ENCODE measurements at places on chromosomes 2 and 18.

DNA sequence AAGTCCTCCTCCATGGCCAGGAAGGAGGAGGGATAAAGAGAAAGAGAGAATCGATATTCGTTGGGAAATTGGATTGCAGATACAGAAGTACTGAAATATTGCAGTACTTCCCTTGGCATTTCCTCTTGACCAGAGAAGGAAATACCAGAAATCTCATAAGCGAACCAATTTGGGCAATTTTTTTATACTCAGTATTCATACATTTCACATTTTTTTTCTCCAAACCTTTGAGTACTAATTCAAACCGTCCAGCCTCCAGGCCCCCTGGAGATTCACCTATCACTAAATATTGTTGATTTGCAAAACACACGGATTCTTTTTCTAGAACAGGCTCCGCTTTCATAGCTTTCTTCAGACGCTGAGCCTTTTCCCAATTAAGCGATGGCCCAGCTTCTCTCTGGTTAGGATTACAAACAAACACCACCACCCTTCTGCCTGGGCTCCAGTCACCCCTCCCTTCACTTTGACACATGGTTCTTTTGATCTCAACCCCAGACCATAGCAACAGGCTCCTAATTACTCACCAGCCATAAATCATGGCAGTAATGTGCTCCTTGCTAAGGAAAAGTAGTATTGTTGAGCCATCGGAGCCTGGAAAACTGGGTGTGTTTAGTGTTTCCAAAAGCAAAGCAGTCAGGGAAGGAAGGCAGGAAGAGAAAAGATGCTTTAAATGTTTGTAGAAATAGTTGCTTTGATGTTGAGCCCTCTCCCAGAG lies 138.4 kb upstream of the CCDC68 start:
- DNase-seq, result no peak

DNA sequence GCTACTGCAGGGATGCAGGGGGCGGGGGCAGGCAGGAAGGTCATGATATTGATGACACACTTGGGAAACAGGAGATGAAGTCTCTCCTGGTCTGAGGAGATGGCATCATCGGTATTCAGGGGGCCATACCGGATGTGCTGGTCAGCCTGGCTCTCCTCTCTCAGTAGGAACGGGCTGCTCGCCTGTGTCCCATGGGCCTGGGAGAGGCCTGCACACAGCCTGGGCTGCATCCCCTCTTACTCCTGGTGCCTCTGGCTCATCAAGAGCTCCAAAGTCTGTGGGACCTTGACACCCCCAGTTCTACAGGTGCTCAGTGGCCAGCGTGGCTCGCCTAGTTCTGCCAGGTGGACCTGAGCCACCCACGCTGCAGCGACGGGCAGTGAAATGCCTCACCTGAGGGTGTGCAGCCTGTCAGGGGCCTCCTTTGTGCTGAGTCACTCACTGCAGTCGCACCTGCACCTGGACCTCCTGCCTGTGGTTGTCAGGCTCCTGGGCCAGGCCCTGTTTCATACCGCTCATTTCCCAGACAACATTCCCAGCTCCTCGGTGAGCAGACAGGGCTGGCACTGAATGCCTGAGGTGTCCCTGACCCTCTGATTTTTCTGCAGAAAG lies 18.6 kb upstream of the CNDP1 start:
- peak; percentile 13 for DNase-seq

GRCh38 chr2:189566046-189566445 lies 14.5 kb downstream of the SLC40A1 start:
- no peak for DNase-seq

DNA sequence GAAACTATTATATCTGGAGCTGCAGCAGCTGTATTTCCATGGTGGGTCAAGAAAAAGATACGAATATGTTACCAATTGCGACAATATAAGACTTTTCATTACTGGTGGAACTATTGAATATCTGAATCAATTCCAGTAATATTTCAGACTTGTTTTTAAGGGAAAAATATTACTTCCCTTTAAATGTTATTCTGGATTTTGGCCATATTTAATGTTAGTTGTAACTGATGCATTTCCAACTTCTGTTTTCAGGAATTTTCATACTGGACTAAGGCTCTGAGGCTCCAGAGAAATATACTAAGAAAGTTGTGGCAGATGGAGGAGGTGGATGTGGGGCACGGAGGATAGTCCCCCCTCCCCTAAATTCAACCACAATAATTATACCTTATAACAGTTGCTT lies 555.2 kb upstream of the SETBP1 start:
- DNase-seq, result no peak

GRCh38 chr2:231189171-231189530 lies 9.3 kb upstream of the ARMC9 start:
- DNase-seq, result no peak

GRCh38 chr2:73268830-73269685 lies 15.2 kb downstream of the FBXO41 start:
- peak; percentile 46 for DNase-seq

GRCh38 chr2:20419007-20419576 lies 27.8 kb upstream of the RHOB start:
- no peak for DNase-seq

GRCh38 chr2:28612131-28612812 lies 116.4 kb downstream of the PLB1 start:
- no peak for DNase-seq

DNA sequence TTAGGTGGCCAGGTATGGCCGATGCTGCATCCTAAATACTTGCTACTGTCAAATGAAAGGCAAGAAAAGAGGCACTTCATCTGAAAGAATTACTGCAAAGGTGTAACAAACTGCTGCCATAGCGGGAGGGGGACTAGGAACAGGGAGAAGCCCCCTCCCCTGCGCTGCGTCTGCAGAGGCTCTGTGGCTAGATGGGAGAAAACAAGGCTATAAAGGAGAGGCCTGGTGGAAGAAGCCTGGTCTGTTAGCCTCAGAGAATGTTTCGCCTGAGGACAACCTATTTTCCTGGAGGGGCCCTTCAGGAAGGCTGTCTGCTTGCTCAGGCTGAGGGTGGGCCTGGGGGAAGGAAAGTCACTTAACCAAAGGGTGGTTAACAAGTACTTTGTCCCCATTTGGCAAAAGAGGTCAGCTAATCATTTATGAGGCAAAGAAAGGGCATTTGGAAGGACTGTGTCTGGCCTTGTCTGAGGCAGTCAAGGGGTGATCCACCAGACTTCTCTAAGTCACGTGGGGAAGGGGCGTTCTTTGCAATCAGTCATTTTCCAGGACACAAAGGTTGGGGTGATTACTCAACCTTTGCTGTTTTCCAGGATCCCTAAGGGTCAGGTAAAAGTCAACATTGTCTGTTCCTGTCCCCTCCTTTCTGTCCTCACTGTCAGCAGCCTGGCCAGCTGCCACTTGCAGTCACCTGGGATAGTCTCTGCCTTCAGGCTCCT lies 103.0 kb upstream of the TMEM200C start:
- no peak for DNase-seq

DNA sequence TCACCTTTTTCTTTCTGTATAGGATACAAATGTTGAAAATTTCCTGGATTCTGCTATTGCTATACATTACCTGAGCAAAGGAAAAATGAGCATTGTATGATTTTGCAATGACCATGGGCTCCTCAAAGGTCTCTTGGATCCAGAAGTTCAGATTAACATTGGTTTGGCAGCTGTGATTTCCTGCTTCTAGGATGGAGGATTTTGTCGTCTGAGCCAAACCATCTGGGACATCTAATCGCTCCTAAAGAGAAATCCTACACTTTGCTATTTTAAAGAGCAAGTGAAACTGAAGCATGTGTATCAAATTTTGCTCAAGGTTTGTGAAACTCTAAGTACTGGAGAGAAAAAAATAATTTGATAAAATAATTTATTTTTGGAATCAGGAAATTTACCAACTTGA lies 115.1 kb upstream of the ST6GAL2 start:
- no peak for DNase-seq

DNA sequence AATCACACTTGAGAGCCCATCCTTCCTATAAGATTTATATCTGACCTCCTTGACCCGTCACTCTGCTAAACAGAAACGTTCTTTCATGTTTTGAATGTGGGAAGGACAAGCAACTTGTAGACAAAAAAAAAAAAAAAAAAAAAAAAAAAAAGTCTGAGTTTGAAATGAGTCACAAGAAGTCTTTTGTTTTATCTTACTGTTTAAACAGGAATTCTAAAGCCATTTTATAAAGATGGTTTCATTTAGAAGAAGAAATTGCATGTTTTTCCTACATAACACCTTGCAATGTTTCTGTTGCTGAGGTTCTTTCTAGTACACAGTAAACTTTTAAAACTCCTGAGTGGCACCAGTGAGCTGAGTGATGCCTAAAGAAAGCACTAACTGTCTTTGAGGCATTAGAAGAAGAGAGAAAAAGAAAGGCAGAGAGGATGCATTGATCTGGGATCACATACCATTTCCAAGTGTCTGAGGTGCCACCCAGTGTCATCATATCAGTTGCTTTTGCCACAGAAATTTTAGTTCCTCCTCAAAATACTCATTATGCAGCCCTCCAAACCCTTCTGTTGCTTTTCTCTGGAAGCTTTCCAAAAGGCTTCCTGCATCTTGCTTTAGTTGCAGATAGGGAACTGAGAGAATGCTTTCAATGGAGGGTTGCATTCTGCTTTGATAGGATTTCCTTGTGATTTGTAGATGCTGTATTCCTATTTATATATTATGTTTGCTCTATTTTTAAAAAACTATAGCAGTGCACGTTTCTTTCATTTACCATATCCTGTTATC lies 69.1 kb downstream of the ACVR2A start:
- DNase-seq, result no peak

DNA sequence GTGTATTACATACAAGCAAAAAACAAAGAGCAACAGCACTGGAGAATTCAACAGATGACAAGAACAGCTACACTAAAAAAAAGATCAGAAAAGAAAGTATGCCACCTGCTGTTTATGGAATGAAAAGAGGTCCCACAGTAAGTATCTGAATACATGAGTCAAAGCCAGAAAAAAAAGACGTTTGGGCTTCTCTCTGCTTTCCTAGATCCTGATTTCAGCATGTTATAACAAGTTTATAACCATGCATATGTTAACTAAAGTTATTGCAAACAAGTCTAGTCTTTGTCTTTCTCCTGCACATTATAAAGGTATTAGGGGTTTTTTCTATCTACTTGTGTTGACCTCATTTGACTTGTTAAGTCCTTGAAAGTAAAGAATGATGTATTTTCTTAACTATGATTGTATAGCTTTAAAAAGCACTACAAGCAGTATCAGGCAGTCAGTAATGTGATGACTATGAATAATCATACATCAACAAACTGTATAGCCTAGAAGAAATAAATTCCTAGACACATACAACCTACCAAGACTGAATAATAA lies 108.5 kb upstream of the COL5A2 start:
- no peak for DNase-seq

DNA sequence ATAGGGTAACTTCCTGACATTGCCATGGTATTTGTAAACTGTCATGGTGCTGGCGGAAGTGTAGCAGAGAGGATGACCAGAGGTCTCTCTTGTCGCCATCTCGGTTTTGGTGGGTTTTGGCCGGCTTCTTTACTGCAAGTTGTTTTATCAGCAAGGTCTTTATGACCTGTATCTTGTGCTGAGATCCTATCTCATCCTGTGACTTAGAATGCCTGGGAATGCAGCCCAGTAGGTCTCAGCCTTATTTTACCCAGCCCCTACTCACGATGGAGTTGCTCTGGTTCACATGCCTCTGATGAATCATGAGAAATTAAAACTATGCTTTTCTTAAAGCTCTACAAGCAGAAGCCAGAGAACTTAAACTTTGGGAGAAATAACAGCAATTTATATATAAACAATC lies 12.7 kb upstream of the NFU1 start:
- no peak for DNase-seq

- DNase-seq, result no peak
Observed at GRCh38 chr2:94874277-94874997, 3.2 kb downstream of the TEKT4 start.

- no peak for DNase-seq
Observed at GRCh38 chr2:152466980-152467676, 132.2 kb downstream of the FMNL2 start.

- no peak for DNase-seq
Observed at GRCh38 chr2:203704430-203704829, 2.0 kb upstream of the CD28 start.

GRCh38 chr2:187939180-187939579 lies 352.5 kb upstream of the GULP1 start:
- no peak for DNase-seq

DNA sequence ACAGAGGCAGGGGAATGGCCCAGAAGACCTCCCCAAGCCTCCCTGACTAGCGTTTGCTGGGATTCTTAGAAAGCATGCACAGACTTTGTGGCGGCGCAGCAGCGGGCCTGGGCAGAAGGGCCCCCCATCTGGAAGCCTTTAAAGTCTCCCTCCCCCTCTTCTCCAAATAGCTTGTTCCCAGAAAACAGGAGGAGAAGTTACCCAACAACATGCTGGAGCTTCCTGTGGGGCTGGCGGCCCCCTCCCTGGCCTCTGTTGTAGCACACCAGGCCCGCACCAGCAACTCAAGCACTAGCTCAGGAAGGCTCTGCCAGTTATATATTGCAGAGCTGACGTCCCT lies 334.8 kb downstream of the DYSF start:
- no peak for DNase-seq

- peak; percentile 99 for DNase-seq
Observed at GRCh38 chr18:63367053-63367953, at the start of gene KDSR. TSS of gene KDSR (minus strand) at chr18:63367206. CDS start at chr18:63367118, 88 bp downstream.

GRCh38 chr2:85707304-85707703 lies 13.1 kb downstream of the GNLY start:
- DNase-seq, result peak; percentile 61

DNA sequence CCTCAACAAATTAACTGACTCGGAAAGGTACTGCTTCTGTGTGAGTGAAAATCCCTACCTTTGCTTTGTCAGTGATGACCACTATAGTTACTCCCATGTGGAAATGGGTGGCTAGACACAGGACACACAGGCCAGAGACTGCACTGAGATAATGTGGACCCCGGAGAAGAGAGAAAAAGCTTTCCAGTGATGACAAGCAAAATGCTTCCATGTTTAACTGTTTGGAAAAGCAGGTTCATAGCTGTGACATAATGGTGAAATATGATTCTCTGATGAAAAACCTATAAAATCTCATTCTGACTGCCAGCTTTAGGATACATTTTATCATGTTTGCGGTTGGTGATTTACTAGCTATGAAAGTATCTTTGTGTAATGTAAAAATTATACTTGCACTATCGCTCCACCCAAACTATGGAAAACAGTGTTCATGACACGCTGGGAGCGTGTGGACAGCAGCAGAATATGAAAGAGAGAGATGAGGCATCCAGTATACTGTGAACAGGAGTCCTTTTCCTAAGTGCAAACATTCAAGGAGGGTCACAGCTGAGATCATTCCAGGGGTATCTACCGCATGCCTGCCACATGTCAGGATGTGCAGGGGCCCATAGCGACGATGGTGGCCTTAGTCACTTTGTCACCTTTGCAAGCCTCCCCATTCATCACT lies 782.7 kb upstream of the SOX11 start:
- no peak for DNase-seq

DNA sequence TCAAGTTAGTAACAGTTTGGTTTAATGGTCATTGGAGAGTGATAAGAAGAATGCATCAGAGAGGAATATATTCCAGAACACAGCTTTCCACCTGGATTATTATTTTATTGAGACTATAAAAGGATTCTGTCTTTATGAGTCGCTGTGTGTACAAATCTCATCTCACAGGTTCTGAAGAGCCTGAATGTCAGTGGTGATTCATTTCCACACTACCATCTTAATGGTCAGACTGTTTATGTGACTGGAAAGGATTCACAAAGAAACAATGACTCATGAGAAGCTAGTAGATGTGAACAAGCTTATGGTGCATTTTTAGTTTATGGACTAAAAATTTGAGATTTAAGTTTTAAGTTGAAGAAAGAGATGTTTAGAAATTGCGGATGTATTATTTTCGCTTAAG lies 685.4 kb upstream of the NRXN1 start:
- no peak for DNase-seq
